ENCODE measurements at places on chromosomes 1 and 21.

DNA sequence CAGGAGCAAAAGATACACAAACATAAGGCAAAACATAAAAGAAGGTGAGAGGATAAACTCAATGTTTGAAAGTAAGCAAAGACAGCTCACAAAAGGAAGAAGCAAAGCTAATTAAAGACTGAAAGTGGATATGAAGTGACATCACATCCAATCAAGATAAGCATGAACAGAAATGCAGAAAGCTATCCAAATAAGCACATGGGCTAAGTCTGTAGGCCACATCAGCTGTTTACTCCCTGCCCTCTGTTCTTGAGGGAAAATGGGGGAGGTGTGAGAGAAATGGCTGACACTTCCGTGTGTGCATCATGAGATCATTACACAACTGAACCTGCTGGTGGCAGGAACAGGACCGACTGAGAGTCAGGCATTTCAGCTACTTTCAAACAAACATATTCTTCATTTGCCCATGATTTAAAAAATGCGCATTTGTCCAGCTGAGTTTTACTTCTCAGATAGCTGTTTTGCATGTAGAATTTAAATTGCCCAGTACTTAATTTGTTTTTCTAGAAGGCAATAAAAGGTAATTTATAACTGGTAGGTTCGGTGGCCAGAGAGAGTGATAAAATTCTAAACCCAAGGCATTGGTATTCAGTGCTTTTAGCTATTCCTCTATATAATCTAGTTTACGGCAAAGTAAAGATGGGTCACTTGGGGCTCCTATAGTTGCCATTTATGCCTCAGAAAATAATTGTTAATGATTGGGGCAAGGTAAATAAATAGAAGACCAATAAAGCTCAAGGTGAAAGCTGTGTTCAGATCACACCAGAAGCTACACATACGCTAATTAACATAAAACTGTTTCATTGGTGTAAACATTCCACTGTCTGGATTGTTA is 27.2 kb upstream of the MAN1A2 start:
- DNase-seq: no peak

GRCh38 chr1:215704089-215704860 is 137.2 kb downstream of the KCTD3 start:
- no peak for DNase-seq

- DNase-seq: no peak
Measured at GRCh38 chr1:69791311-69791710, 223.6 kb downstream of the LRRC7 start.

GRCh38 chr1:53652441-53653199 is 86.3 kb downstream of the GLIS1 start:
- no peak for DNase-seq

DNA sequence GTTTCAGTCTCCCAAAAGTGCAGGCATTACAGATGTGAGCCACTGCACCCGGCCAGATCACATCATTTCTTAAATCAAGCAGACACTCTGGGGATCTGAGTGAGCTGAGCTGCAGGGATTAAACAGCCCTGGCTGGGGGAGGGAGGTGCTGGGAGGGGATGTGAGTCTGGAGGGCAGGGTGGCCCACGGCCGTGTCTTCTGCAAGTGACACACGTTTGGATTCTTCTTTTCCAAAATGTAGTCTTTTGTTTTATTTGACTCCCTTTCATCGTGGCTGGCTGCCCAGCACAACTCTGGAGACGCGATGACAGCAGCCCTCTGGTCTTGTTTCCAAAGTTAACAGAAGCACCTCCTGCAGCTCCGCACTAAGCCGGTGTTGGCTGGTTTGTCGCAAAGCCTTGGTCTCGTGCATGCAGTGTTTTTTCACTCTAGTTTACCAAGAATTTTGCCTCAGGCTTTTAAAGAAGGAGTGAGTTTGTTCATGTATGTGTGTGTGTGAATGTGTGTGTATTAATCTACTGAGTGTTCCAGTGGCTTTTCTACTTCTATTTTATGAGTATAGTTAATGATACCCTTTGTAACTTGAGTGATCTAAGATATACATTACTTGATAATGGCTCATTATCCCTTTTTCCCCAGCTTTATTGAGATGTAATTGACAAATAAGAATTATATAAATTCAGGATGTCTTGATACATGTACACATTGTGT is 2.8 kb upstream of the KRTAP10-5 start:
- no peak for DNase-seq

- no peak for DNase-seq
Measured at GRCh38 chr1:175750366-175751071, 7.1 kb upstream of the TNR start.
